Spinal cord (tissue), 10 donors: ENCODE measurements at places on chromosomes 13 and 19. TPM values are rescaled to one million over a fixed set of nuclear protein-coding genes. Genes with fewer than 3 reads are reported as not detected.

DNA sequence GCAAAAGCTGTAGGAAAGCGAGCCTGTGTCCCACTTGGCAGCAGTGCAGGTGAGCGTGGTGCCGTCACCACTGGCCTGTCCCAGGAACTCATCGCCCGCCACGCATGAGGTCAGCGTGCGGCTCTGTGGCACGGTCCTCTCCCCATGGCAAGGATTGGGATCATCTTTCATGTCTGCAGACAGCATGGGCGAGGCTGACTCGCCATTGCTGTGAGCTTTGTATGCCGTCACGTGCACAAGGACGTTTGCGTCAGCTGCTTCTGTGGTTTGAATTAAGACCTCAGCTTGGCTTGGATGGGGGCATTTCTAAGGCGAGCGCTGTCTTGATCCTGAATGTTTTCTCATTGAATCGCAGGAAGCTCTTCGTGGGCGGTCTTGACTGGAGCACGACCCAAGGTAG lies 9.8 kb downstream of the DAZAP1 start:
- H3K27ac ChIP-seq, result no peak overlapping the region
- H3K4me3 ChIP-seq, result no peak overlapping the region
- H3K4me1 ChIP-seq, result peaks cover 59% of the 10 kb centered on the region
- DNase-seq, result no peak

SPHK2 gene
- total RNA-seq, result 11.6 TPM

- H3K4me1 ChIP-seq, result no peaks in the 10 kb centered on the region
- H3K36me3 ChIP-seq, result no peaks in the 10 kb centered on the region
- no peaks in the 10 kb centered on the region for H3K27me3 ChIP-seq
- no peak overlapping the region for H3K4me3 ChIP-seq
- DNase-seq, result no peak
- H3K27ac ChIP-seq, result no peak overlapping the region
Observed at GRCh38 chr13:28128926-28129325, 9.4 kb upstream of the PAN3 start.

DNA sequence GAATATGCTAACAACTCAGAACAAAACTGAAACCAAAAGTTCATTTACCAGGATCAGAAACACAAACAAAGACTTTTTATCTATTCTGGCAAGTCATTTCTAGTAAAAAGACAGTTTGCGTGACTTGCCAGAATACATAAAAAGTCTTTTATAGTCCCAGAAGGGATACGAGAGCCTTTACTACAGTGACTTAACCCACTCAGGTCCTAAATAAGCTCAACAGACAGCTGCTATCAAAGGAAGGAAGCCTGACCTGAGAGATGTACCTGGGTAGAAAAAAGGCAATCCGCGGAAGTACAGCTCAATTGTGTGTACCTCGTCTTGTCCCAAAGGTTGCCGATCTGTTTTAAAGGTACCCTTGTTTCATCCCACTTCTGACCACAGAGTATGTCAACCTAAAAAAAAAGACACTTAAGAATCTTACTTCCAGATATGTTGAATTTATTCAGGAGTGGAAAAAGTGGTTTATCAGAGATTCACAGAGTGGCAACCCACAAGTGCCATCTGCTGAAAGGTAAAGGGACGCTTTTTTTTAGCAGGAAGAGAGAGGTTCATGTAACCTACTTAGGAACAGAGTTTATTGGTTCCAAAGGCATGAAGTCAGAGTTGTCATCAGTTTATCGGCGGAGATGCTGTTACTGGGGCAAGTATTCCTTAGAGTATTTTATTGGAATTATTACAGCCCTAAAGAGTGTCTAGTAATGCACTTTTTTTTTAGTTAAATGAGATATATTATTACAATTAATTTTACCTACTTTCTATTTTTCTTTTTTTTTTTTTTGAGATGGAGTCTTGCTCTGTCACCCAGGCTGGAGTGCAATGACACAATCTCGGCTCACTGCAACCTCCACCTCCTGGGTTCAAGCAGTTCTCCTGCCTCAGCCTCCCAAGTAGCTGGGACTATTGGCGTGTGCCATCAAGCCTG lies 69.7 kb upstream of the C1QTNF9B start:
- peaks cover 3% of the 10 kb centered on the region for H3K4me1 ChIP-seq
- H3K36me3 ChIP-seq, result no peaks in the 10 kb centered on the region
- no peak for DNase-seq
- H3K27ac ChIP-seq, result no peak overlapping the region
- no peaks in the 10 kb centered on the region for H3K27me3 ChIP-seq
